AG08395 (cell line): ENCODE measurements at places on chromosomes 6 and 20.

DNA sequence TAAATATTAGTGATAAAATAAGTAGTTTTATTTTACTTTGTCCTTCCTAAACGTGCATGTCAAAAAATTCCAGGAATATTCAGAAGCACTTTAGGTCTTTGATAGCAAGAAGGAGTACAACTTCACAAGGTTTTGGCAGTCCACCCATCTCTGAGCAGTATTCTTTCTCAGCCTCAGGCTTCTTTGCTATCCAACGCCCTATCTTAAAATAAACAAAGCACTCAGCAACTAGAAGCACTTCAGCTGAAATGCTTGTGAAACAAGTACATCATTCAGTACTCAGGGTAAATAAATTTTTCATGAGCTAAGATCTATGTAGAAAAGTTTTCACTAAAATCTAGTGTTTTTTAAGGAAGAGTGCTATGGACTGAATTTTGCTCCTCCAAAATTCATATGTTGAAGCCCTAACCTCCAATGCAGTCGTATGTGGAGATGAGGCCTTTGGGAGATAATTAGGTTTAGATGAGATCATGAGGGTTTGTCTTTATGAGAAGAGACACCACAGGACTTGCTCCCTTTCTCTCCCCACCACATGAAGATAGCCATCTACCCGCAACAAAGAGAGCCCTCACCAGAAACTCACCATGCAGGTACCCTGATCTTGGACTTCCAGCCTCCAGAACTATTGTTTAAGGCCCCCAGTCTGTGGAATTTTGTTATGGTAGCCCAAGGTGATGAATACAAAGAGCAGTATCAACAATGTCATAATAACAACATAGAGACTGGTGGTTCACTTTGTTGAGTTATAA lies 539.1 kb downstream of the TFAP2A start:
- no peak for DNase-seq

- peak; percentile 53 for DNase-seq
These were observed 40.9 kb downstream of the ZFP64 start for GRCh38 chr20:52150440-52151258.

DNA sequence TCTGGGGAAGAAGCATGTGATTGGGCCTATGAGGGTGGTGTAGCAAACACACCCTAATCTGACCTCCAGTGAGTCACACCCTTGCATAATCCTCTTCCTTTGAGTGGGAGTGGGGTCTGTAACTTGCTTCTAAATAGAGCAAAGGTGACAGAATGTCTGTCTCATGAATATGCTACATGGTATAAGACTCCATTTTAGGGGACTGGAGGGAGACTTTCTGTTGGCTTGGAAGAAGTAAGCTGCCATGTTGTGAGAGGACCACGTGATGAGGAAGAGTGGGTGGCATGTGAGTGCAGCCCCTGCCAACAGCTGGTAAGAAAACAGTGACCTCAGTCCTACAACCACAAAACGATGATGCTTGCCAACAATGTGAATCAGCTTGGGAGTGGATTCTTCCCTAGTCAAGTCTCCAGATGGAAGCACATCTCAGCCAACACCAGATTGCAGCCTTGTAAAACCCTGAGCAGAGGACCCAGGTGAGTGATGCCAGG lies 3.7 kb downstream of the AK9 start:
- DNase-seq = peak; percentile 79

DNA sequence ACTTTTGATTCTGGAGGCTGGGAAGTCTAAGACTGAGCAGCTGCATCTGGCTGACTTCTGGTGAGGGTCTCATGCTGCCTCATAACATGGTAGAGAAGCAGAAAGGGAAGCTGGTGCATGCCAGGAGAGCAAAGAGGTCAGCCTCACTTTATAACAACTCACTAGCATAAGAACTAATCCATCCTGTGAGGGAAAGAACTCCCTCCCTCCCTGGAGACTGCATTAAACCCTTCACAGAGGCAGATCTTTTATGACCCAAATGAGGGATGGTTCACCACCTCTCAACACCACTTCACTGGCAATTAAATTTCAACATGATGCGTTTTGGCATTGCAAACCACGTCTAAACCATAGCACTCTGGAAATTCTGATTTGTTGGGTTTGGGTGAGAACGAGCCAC lies 33.9 kb downstream of the STXBP5 start:
- no peak for DNase-seq

DNA sequence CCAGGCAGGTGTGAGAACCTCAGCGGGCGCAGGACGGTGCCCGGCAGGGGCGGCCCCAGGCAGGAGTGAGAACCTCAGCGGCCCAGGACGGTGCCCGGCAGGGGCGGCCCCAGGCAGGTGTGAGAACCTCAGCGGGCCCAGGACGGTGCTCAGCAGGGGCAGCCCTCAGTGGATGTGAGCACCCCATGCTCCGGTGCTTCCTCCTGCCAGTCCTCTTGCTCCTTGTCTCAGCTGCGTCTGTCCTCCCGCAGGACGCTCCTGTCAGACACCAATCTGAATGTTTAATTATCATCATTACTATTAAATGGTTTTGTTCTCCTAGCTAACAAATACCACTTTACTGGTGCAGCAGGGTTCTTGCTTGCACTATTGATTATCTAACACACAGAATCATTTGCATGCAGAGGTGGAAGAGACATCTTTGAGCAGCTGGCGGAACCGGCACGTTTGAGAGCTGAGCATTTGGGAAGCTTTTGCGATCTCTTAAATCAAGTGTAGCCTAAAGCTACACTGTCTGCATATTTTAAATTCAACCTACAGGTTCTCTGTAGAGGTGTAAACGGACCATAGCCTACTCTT lies 39.4 kb upstream of the DACT2 start:
- DNase-seq = no peak

GRCh38 chr6:33834401-33835392 lies 30.9 kb upstream of the MLN start:
- no peak for DNase-seq

DNA sequence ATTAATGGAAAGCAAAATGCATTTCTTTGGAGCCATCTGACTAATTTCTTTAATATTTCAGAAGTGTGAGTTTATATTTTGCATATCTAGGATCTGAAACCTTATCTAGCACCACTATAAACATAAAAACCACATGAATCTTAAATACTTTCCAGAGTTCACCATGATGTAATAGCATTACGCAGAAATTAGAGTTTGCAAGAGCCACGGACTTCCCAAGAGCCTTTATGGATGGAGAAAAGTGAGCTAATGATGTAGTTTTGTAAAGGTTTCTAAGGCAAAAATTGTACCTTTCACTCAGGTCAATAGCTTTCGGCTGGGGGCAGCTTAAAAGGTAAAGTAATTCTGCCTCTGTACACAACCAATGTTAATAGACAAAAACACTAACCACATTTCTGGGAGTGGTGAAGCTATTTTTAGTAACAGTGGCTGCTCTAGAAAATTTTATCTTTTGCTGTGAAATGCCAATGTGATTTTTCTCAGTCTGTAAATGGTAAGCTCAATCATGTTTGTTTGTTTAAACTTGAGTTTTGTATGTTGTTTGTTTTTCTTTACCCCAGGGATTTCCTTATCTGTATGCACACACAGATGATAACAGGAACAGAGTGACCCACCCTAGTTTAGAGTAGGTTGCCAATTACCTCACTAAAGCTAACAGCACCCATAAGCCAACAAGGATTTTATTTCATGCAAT lies 80.5 kb downstream of the FILIP1 start:
- DNase-seq = no peak

DNA sequence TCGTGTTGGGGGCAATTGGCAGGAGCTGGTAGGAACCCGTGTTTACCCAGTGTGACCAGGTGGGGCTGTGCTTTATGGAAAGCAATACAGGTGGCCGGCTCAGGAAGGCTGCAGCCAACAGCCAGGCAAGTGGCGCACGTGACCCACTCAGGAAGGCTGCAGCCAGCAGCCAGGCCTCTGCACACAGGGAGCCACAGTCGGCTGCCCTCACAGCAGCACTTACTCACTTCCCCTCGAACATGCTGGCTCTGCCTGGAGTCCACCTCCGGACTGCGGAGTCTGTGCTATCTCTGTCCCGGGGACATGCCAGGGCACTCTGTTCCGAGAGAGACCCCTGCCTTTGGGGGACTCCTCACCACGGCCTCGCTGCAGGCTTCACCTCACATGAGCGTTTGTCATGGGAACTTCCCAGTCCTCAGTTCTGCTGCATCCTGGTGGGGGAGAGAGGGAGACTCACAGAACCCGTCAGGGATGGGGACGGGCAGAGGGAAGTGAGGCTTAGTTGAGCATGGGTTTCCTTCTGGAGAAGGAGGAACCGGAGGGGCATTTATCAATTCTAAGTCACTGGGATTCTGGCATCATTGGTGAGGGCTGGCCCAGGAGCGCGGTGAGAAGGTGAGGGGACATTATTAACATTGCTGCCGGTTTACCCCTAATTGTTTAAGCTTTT lies 76.8 kb downstream of the TTLL2 start:
- no peak for DNase-seq

- no peak for DNase-seq
These were observed 381.6 kb downstream of the UTRN start for GRCh38 chr6:144666781-144667180.

DNA sequence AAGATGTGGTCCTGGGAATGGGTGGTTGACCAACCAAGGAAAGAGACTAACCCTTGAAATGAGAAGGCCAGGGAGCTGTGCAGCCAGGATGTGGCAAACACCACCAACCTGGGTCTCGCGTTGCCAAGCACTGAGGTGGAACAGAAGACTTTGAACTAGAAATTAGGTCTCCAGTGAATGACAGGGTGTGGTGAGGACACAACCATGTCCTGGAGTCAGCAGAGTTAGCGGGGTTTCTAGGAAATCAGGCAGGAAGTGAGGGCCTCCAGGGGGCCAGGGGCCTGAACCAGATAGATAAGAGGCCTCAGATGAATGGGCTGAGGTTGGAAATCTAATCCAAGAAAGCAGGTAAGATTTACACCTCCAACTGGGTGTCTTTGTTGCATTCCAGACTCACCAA lies 353.3 kb upstream of the ARID1B start:
- DNase-seq = no peak

- DNase-seq = no peak
These were observed 3.9 kb upstream of the NKX2-2 start for GRCh38 chr20:21517566-21518277.

DNA sequence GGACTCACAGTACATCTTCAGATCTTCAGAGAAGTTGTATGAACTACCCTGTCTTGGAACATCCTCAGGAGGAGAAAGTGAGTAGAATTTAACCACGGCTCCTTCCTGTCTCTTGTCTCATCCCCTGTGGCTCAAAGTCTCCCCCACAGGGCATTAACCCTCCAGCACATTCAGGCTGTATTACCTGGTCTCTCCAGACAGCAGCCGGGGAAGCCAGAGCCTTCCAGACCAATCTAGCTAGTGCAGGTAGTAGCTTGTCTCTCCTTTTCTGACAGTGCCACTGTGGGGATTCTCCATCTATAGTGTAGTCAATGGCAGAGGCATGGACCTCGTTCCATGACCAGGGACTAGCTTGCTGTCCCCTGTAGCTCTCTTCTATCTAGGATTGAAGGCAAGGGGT lies 16.9 kb upstream of the ELMO2 start:
- no peak for DNase-seq

- no peak for DNase-seq
These were observed 322.1 kb downstream of the RNGTT start for GRCh38 chr6:88641178-88641903.

GRCh38 chr6:52164319-52165094 lies 21.7 kb upstream of the IL17A start:
- no peak for DNase-seq
